ENCODE measurements at places on chromosomes 2 and 18. TPM values are rescaled to one million over a fixed set of nuclear protein-coding genes. Genes with fewer than 3 reads are reported as not detected.

GRCh38 chr2:150188177-150188576, 299.3 kb downstream of the RND3 start:
- DNase-seq = no peak

DNA sequence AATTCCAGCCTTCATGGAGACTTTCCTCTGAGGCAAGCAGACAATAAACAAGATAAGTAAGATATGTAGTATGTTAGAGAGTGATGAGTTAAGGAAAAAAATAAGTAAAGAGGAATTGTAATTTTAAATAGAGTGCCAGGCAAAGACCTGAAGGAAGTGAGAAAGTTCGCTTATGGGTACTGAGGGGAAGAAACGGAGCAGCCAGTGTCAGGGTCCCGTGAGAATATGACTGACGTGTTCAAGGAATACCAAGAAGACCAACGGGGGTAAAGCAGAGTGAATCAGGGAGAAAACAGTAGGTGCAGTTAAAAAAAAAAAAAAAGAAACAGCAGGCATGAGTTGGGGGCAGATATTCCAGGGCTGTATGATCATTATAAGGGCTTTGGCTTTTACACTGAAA, 45.1 kb downstream of the ARHGEF33 start:
- DNase-seq = no peak

DNA sequence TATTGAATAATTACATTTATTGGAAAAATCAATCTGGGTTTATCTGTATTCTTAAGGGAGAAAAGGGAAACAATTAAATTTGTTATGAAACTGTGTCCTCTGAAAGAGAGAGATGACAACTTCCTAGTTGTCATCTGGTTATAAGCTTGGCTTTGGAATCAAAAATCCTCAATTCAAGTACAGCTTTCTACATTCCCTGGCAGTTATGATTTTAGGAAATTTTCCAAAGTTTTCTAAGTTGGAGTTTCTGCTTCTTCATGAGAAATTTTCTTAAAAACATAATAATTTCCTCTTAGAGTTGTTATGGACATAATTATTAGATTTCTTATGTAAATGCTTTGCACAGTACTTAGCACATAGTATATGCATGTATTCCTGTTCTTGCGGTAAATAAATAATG, 625.6 kb upstream of the SLC39A10 start:
- no peak for DNase-seq

GRCh38 chr18:79510046-79510685, 114.4 kb downstream of the NFATC1 start:
- DNase-seq = no peak

DNA sequence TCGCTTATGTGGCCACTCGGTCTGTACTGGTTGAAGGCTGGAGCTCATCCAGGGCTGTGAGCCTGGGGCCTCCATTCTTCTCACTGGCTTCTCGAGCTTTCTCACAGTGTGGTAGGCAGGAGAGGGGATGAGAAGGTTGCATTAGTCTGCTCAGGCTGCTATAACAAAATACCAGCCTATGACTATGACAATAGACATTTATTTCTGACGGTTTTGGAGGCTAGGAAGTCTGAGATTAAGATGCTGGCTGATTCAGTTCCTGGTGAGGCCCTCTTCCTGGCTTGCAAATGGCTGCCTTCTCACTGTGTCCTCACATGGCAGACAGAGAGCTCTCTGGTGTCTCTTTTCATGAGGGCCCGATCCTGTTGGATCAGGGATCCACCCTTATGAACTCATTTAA, 6.2 kb upstream of the STK25 start:
- no peak for DNase-seq

- no peak for DNase-seq
These were observed 21.7 kb downstream of the RBMS1 start for GRCh38 chr2:160471950-160472349.

GRCh38 chr2:150742094-150742493, 254.6 kb upstream of the RND3 start:
- no peak for DNase-seq

DNA sequence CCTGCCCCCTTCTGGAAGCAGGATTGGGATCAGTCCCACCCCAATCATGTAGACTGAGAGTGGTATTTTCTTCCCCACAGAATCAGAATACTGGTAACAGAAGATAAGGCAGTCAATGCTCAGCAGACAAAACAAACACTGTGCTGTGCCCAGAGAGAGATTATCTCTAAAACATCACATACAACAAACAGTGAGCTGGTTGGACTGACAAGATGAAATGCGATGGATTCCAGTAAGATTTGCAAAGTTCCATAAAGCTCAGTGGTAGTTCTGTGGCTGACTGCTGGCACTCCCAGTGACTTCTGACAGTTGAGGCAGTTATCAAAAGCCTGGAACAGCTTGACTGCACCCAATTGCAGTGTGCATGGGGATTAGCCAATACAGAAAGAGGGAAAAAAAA, 311.5 kb upstream of the MGAT5 start:
- no peak for DNase-seq

DNA sequence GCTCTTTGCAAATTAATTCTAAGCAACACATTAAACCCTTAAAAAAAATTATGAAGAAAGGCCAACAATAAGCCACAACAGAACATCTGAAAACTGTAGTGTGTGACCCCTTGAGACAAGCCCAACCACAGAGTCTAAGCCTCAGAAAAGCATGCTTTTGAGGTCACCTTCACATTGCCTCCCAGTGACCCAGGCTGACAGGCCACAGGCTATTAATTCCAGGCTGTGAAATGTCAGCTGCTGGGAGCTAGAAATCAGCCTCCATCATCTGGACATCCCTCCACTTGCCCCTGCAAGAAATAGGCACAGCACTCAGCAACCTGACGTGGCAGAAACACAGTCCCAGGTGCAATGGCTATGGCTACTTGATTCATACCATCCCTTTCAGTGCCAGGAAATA, 179.4 kb upstream of the ZFP36L2 start:
- DNase-seq = no peak

- no peak for DNase-seq
These were observed 34.9 kb downstream of the MEX3C start for GRCh38 chr18:51162617-51163016.

- DNase-seq = no peak
These were observed 31.8 kb upstream of the ST8SIA3 start for GRCh38 chr18:57320603-57321002.

- no peak for DNase-seq
These were observed 43.4 kb downstream of the EPB41L3 start for GRCh38 chr18:5500158-5500939.

DNA sequence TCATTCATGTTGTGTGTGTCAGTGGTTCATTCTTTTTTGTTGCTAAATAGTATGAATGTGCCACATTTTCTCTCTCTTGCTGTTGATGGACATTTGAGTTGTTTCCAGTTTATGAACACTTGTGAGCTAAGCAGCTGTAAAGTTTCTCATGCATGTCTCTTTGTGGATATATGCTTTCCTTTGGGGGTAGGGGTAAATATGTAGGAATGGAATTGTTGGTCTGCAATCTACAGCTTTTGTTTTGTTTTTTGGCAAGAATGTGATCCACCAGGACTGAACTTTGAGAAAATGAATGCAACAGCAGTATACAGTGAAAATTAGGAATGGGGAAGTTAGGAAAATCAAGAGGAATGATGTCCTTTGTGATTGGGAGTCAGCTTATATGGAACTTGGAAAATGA, 226.3 kb downstream of the CDCA7 start:
- no peak for DNase-seq

GRCh38 chr18:68275616-68276015, 439.3 kb downstream of the TMX3 start:
- no peak for DNase-seq

GRCh38 chr2:187168720-187169713, 279.0 kb downstream of the CALCRL start:
- no peak for DNase-seq

- no peak for DNase-seq
These were observed 1.4 kb downstream of the ANKRD44 start for GRCh38 chr2:197308996-197309690.

DNA sequence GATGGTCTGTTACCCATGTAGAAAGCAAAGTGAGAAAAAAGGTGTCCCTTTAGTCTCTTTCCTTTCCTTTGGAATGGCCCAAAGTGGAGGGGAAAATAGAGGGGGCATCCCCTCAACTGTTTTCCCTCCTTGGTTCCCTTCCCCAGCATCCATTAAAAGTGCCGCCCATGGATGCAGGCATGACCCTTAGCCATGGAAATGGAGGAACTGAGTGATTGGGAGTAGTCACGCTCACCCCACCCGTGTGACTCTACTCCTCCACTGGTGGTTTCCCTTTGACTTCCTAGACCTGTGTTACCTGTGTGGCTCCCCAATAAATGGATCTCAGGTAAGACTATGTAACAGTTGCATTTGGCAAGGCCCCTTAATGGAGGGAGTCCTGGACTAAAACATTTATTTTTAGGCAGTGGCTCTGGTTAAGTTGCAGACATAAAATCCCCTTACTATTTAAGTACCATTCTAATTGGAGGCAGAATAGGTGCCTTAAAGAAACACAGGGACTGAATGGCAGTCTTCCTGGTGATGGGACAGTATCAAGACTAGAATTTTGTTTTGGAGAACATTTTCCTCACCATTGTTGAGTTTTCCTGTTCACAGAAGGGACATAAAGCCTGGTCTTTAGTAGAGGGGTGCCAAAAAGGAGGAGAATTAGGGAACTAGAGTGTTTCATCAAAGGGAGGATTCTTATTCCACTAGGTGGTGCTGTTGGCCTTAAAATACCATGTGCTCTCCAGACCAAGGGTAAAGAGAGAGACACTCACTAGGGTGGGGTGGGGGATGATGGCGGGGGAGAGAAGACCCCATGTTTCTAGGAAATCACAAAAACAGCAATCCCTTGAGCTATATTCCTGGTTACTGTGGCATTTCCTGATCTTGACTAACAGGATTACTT, 25.7 kb upstream of the PLA2R1 start:
- no peak for DNase-seq

DNA sequence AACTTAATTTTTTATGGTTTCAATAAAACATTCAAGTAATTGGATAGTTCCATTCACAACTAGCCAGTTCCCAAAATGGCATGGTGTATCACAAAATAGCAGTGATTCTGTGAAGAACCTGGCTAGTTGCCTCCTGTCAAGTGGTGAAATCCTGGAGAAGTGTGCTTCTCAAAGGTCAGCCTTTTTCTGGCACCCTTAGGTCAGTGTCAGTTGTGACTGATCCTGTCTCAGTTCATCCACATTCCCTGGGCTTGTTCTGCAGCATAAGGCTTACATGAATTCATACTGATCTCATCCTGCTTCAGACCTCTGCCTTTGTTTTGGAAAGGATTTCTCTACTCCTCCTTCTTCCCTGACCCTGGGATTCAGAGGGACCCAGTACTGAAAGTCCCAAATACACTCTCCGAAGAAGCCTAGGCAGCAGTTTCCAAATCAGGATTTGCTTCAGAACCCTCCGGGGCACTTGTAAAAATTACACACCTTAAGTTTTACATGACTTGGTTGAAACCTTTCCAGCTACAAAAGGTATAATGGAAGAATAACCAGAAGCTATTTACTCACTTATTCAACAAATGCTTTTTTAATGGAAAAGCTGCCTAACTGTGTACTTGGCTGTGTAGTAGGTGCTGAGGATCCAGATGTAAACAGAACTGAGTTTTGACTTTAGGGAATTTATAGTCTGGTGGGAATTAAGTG, 11.0 kb downstream of the MAP3K20 start:
- no peak for DNase-seq

GRCh38 chr2:21420553-21421335, 297.0 kb downstream of the TDRD15 start:
- DNase-seq = no peak

DNA sequence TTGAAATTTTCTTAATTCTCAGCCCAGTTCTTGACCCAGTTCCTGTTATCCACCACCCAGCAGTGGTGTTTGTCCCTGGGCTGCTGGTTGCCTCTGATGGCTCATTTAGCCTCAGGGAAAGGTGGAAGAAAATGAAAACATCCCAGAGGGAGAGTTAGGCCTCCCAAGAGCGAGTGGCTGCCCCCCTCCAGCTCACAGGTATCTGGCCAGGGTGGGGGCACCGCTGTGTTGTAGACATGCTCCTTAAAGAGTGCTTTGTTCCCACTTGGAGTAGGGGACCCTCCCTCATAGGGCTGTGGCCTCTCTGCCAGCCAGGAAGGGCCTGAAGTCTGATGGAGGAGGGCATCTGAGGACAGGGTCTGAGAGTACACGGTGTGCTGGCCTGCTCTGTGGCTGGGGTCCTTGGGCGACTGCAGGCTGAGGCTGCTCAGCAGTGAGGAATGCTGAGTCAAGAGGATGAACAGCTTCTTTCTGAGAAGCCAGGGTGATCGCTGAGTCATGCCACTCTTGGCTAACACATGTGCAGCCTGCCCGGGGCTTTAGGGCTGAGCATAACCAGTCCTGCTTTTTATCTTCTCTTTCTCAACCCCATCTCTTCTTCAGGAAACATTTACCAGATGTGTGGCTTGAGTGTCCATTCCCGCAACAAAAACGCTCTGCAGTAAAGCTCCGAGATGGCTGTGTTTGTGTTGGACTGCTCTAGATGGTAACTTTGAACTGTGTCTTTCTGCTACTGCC, 72.3 kb downstream of the IL1R2 start:
- no peak for DNase-seq

DNA sequence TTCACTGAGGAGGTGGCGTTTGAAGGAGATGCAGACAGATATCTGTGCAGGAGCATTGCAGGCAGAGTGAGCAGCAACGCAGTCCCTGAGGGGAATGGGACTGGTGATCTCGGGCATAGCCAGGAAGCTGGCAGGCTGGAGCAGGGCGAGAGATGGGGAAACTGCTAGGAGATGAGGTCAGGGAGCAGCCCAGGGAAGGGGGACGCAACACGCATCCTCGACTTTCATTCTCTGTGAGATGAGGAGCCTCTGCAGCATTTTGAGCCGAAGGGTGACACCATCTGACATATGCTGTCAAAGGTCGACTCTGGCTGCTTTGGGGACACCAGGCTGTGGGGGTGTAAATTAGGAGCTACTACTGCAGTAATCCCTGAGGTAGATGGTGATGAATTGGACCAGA, 4.3 kb upstream of the CHRNA1 start:
- DNase-seq = no peak

DNA sequence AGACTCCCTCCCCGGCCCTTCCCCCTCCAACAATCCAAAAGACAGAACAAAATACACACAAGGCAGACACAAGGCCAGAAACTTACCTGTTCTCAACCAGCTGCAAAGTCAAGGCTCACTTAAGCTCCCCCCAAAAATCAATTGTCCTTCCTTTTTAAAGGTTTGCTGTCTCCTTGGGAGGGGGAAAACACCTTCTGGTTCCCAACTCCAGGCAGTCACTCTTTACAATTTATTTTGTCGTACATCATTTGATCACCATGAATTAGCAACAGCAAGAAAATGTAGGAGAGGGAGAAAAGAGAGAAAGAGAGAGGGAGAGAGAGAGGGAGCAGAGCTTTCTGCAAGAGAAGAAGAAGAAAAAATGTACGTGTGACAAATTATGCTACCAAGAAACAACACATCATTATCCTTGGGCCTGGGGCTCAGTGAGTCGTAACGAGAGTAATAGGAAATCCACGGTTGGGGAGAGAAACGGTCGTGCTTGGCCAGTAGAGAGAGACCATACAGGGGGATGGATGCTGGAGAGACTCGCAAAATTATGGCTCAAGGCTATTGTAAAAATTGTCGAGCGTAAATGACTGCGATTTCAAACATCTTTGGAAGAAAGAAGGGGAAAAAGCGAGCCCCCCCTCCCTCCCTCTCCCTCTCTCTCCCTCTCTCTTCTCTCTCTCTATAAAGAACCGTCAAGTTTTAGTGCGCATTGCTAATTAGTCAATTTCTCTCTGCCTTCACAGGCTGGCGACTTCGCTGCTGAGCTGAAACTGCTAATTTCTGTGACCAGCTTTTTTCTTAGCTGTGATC, at the start of gene KLHL14:
KLHL14 (minus strand) TSS at position 443 of the 801 bp plus-strand sequence. CDS start 2,432 bp downstream, outside the sequence.
- DNase-seq = peak; percentile 74

EPB41L3 gene
- polyA plus RNA-seq = 58.4 TPM

CTNNA2 gene
- polyA plus RNA-seq = 4.4 TPM

CROCC2 gene
- not detected for polyA plus RNA-seq

CD8B2 gene
- 0.29 TPM for polyA plus RNA-seq

ELP2 gene
- polyA plus RNA-seq = 98.7 TPM

OSBPL1A gene
- 51.2 TPM for polyA plus RNA-seq

Measured in right renal pelvis (tissue), 4 donors.